ENCODE measurements at places on chromosomes 1 and 21.

- DNase-seq, result no peak
- H3K4me1 ChIP-seq, result no peaks in the 10 kb centered on the region
- H3K36me3 ChIP-seq, result peaks cover 16% of the 10 kb centered on the region
- no peak overlapping the region for H3K27ac ChIP-seq
- no peak overlapping the region for H3K4me3 ChIP-seq
Measured at GRCh38 chr1:33302325-33302724, 18.6 kb downstream of the A3GALT2 start.

DNA sequence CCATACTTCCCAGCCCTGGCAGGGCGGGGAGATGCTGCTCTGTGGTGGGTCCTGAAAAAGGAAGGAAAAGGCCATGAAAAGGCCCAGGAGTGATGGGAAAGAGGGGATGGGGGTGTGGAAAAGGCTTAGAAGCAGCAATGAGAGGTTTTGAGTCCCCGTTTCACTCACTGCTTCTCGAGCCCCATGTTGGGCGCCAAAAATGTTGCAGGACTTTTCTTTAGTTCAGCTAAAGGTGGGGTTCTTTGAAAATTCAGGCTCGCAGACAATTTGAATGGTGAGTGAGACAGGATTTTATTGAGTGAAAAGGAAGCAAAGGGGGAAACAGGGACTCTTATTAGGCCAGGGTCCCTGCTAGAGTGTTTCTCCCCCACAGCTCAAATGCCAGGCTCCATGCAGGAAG is 93.1 kb downstream of the MRPS6 start:
- no peaks in the 10 kb centered on the region for H3K27me3 ChIP-seq
- H3K4me3 ChIP-seq, result no peak overlapping the region
- H3K36me3 ChIP-seq, result peaks cover 6% of the 10 kb centered on the region
- no peak for DNase-seq

DNA sequence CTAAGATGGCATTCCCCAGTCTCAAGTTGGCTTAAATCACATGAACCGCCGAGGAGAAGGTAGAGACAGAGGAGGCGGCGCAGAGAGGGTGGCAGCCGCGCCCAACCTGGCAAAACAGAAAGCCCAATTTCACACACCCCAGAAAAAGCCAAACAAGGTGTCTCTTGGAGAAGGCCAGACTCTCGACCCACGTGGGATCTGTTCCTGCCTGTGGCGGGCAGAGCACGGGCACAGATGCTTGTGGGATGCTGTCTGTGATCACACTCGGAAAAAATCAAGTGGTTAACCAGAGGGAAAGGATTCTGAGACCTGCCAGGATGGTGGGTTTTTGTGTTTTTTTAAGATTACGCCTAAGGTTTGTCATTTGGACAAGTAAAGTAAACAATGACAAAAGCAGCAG is 80.7 kb downstream of the MRPL37 start:
- no peaks in the 10 kb centered on the region for H3K4me1 ChIP-seq
- H3K4me3 ChIP-seq, result no peak overlapping the region
- no peaks in the 10 kb centered on the region for H3K36me3 ChIP-seq

DNA sequence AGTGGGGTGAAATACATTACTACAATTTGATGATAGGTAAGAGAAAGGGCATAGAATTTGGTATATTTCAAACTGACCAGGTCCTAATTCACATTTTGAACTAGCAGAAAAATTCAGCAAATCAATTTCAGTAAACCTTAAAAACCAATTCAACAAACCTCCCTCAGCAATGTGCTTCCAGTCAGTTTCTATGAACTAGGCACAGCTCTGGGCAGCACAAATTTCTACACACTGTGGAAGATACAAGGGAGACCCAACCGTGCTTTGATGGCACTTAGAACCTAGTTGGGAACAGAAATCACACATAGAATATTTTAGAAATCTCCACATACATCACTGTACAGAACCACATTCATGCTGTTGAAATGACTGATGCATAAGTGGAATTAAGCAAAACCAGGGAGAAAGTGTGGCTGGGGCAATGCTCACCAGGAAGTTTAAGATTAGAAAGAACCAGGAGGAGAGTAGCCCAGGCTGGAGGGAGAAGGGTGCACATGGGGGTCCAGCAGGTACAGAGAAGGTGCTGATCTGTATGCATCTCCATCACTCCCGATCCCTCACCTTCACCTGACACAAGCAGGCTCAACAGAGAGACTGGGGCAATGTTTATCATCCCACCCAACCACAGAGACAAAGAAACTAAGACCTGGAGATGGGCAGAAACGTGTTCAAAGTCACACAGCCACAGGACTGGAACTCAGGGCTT is 14.8 kb downstream of the C1orf226 start:
- peaks cover 40% of the 10 kb centered on the region for H3K27me3 ChIP-seq
- H3K4me1 ChIP-seq, result peaks cover 9% of the 10 kb centered on the region

DNA sequence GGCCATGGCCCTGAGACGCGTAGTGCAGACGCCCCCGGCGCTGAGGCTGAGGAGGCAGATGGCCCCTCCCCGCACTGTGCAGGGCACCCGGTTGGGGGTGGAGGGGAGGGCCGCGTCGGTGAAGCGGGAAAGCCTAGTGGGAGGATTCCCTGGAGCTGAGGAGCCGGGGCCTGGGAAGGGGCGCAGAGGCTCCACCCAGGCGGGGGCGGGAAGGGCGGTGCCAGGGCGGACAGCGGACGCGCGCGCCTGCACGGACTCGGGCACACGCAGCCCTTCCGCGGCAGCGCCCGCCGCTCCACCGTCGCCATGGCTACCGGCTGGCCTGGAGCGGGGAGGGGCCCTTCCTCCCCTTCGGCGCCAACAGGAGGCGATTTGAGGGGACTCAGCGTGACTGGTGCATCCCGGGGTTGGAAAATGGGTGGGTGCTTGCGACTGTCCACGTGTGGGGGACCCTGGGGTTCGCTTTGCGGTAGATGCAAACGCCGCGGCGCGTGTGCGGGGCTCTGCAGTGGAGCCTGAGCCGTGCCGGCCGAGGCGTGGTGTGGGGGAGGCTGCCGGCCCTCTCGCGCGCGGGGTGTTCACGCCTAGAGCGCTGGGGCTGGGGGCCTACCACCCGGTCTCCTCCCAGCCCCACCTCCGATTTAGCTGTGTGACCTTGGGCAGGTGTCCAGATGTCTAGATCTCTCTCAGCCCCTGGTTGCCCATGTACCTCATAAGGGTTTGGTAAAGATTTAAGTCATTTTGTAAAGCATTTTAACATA is 35.1 kb downstream of the PTPRF start:
- no peak for DNase-seq
- H3K36me3 ChIP-seq, result peaks cover 12% of the 10 kb centered on the region
- H3K27ac ChIP-seq, result no peak overlapping the region
- H3K4me3 ChIP-seq, result no peak overlapping the region

DNA sequence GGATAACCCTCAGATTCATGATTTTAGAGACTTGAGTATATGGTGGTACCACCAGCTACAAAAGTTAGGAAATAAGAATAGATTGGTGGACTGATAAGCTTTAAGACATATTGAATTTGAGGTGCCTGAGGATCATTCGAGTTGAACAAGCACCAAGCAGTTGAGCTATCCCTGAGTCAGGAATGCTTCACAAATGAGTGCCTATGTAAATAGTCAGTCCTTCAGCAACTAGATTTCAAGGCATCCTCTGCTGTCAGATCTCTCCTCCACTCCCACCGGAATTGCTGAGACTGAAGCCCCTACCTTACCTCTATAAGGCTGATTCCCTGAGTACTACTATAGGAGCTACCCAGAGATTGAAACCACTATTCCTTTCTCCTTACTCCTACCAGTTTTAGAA is 7.1 kb downstream of the BTF3L4 start:
- H3K27ac ChIP-seq, result peak overlapping the region; percentile 42
- no peak for DNase-seq
- H3K4me1 ChIP-seq, result peaks cover 13% of the 10 kb centered on the region
- peaks cover 77% of the 10 kb centered on the region for H3K36me3 ChIP-seq

- H3K27me3 ChIP-seq, result no peaks in the 10 kb centered on the region
- DNase-seq, result no peak
- peaks cover 21% of the 10 kb centered on the region for H3K36me3 ChIP-seq
Measured at GRCh38 chr1:944341-945325, 14.4 kb downstream of the NOC2L start.

DNA sequence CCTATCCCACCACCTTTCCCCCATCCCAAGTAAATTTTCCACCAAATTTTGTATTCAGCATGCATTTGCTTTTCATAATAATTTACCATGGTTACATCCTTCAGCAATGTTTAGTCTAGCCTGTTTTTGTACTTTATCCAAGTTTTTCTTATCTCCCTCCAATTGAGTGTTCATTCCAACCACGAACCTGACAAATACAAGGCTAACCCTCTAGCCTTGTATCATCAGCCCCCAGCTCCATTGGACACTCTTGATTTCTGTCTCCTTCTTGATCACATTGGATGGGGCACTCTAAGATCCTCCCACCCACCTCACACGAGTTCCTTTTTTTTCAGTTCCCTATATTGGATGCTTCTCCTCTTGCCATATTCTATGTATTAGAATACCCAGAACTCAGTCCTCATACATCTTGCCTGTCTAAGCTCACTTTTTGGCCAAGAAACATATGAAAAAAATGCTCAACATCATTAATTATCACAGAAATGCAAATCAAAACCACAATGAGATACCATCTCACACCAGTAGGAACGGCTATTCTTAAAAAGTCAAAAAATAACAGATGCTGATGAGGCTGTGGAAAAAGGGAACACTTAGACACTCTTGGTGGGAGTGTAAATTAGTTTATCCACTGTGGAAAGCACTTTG is 40.5 kb upstream of the SLC35F3 start:
- peaks cover 9% of the 10 kb centered on the region for H3K27me3 ChIP-seq
- DNase-seq, result no peak
- H3K36me3 ChIP-seq, result no peaks in the 10 kb centered on the region
- H3K27ac ChIP-seq, result no peak overlapping the region

GRCh38 chr1:20381045-20381641 is 90.5 kb downstream of the VWA5B1 start:
- no peak overlapping the region for H3K4me3 ChIP-seq
- DNase-seq, result no peak
- H3K27me3 ChIP-seq, result peaks cover 21% of the 10 kb centered on the region
- no peaks in the 10 kb centered on the region for H3K36me3 ChIP-seq
- H3K4me1 ChIP-seq, result peaks cover 10% of the 10 kb centered on the region
- no peak overlapping the region for H3K27ac ChIP-seq

GRCh38 chr1:77081834-77082233 is 137.4 kb downstream of the PIGK start:
- peaks cover 5% of the 10 kb centered on the region for H3K36me3 ChIP-seq
- H3K4me1 ChIP-seq, result no peaks in the 10 kb centered on the region
- H3K4me3 ChIP-seq, result no peak overlapping the region
- no peak for DNase-seq
- no peaks in the 10 kb centered on the region for H3K27me3 ChIP-seq

- peak; percentile 62 for DNase-seq
- no peak overlapping the region for H3K27ac ChIP-seq
- H3K4me1 ChIP-seq, result peaks cover 6% of the 10 kb centered on the region
- H3K27me3 ChIP-seq, result peaks cover 53% of the 10 kb centered on the region
Measured at GRCh38 chr1:165143437-165144065, 213.0 kb downstream of the LMX1A start.

DNA sequence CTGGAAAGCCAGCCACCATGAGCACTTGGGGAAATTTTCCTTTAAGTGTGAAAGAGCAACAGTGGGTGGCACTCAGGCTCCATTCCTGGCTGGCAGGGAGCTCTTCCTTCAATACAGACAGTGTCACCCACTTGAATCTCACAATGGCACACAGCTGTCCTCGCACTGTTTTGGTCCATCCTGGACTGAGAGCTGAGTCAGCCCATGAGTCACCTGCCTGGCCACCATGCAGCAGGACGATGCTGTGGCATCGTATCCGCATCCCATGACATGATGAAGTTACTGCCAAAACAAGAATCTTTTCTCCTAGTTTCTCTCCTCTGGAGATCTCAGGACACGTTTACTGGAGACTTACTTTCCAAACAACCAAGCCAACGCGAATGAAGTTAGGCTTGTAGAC is 6.0 kb downstream of the TMPRSS2 start:
- H3K27ac ChIP-seq, result no peak overlapping the region
- H3K4me1 ChIP-seq, result no peaks in the 10 kb centered on the region
- DNase-seq, result peak; percentile 16
- H3K27me3 ChIP-seq, result peaks cover 88% of the 10 kb centered on the region

- peaks cover 6% of the 10 kb centered on the region for H3K36me3 ChIP-seq
- H3K4me3 ChIP-seq, result no peak overlapping the region
- peak; percentile 59 for DNase-seq
- no peaks in the 10 kb centered on the region for H3K27me3 ChIP-seq
- H3K4me1 ChIP-seq, result peaks cover 43% of the 10 kb centered on the region
Measured at GRCh38 chr1:164765557-164765956, 206.6 kb downstream of the PBX1 start.

GRCh38 chr1:235942625-235942934 is 75.9 kb upstream of the LYST start:
- H3K27me3 ChIP-seq, result no peaks in the 10 kb centered on the region
- no peaks in the 10 kb centered on the region for H3K36me3 ChIP-seq
- DNase-seq, result no peak
- H3K4me1 ChIP-seq, result peaks cover 54% of the 10 kb centered on the region
- H3K27ac ChIP-seq, result no peak overlapping the region

- H3K4me3 ChIP-seq, result no peak overlapping the region
- H3K27ac ChIP-seq, result no peak overlapping the region
- no peaks in the 10 kb centered on the region for H3K36me3 ChIP-seq
- H3K27me3 ChIP-seq, result no peaks in the 10 kb centered on the region
Measured at GRCh38 chr1:100304921-100305320, 38.9 kb downstream of the RTCA start.

DNA sequence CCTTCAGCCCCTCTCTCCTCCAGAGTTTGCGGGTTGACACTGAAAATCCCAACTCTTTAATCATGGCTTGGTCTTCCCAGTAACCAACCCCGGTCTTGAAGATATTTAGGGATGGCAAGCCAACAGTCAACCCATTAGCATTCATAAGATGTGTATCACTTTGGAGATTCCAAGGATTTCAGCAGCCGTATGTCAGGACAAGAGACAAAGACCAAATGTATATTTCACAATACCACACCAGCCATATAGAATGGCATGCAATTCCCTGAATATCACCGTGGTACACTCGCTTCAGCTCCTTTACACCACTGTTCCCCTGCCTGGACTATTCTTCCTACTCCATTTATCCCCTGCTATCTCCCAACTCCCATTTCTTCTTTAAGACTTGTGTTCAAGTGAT is 109.2 kb downstream of the CSMD2 start:
- no peaks in the 10 kb centered on the region for H3K36me3 ChIP-seq
- no peak overlapping the region for H3K4me3 ChIP-seq
- no peak for DNase-seq

DNA sequence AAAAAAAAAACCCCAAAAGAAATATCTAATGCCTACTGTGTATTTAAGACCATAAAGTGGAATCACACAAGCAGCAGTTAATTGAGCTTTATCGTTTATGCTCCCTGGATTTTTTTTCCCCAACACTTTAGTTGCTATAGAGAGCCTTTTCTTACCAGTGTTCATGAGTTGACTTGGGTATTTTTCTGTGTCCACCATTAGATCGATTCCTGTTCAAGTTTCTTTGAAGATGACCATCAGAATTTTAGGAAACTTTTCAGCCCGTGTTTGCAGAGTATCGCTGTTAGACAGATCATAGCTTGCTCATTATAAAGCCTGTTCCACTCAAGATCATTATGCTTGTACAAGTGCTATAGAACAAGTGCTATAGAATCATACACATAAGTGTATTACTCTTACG is 1.5 kb downstream of the RALGPS2 start:
- H3K4me3 ChIP-seq, result peak overlapping the region; percentile 79
- no peaks in the 10 kb centered on the region for H3K36me3 ChIP-seq
- no peak for DNase-seq
- no peaks in the 10 kb centered on the region for H3K27me3 ChIP-seq
- H3K27ac ChIP-seq, result peak overlapping the region; percentile 91

GRCh38 chr1:39990428-39990827 is 35.5 kb downstream of the MFSD2A start:
- no peaks in the 10 kb centered on the region for H3K27me3 ChIP-seq
- no peak overlapping the region for H3K4me3 ChIP-seq
- peaks cover 5% of the 10 kb centered on the region for H3K4me1 ChIP-seq
- peak overlapping the region; percentile 32 for H3K27ac ChIP-seq

Measured in MCF 10A (cell line).